Activated T-helper 9 cell treated with anti-CD3 and anti-CD28 coated beads, Interleukin-2, amount 50 U/mL, for 16 hours (primary cell): ENCODE measurements at places on chromosomes 7 and 10.
A peak's percentile ranks its signal among the peaks of the same experiment; 100 is the strongest.

DNA sequence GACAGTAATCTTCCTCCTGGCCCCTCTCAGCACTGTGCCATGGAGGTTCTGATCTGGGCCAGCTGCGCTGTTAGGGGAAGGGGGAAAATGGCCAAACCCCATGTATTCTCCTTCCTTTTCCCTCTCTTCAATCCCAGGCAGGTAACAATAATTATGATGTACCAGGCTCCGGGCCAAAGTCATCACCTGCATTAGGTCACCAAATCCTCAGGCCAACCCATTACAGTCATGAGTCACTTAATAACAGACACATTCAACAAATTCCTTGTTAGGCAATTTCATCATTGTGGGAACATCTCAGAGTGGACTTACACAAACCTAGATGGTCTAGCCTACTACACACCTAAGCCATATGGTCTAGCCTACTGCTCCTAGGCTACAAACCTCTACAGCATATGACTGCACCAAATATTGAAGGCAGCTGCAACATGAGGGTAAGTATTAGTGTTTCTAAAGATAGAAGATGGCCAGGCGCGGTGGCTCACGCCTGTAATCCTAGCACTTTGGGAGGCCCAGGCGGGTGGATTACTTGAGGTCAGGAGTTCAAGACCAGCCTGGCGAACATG is 2.2 kb upstream of the HSPB1 start:
- no peak for DNase-seq

- no peak for DNase-seq
Observed at GRCh38 chr7:45881759-45882464, 6.4 kb upstream of the IGFBP1 start.

- no peak for DNase-seq
Observed at GRCh38 chr7:143811-144453, 48.4 kb upstream of the FAM20C start.

DNA sequence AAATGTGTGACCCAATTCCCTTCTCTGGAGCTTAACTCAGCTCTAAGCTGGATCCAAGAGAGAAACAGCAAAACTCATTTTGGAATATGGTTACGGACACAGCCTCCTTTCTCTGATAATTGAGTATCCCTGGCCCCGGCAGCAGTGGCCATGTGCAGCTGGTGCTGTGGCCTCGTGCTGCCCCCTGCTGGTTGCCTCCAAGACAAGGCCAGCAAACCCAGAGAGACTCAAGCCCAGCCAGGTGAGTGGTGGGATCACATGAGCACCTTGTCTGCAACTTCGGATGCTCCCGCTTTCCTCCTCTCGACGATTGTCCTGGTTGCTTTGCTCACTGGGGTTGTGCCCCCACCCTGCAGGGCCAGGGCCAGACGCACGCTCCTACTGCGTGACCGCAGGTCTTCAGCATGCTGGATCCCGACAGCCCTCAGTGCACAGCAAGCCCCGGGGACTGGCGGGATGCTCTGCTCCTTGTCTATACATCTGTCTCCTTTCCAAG is 19.4 kb downstream of the SFTPD start:
- DNase-seq = peak; percentile 59

DNA sequence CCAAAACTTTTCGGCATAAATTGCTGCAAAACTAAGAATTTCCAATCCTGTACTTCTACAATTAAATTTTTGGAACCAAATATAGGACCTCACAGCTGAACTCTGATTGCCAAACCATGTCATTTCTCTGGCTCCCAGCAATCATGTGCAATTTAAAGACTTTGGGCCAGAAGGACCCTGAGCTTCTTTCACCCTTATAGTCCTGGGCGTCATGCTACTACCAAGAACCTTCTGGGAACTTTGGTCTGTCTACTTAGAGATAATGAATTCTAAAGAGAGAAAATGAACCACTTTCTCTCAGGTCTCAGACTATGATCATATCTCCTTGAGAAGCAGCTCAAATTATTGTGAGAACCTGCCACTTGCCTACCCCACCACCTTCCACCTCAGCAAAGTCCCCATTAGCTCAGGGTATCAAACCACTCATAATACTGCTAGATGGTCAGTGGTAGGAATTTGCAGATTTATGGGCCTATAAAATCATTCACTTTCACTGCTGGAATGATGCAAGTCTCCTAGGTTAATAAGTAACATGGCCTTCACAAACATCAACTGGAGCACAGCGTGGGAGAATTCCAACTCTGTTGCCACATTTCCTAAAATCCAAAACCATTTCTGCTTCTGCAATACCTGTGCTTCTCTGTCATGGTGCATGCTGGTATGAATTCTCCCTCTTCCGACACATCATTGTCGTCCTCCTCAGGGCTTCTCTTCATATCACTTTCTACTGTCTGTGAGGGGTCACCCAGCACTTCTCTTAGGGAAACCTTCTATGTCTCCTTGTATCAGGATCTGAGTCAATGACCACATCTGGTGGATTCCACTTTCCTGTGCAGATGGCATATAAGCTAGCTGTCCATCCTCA is 6.6 kb upstream of the WDR91 start:
- DNase-seq = no peak

DNA sequence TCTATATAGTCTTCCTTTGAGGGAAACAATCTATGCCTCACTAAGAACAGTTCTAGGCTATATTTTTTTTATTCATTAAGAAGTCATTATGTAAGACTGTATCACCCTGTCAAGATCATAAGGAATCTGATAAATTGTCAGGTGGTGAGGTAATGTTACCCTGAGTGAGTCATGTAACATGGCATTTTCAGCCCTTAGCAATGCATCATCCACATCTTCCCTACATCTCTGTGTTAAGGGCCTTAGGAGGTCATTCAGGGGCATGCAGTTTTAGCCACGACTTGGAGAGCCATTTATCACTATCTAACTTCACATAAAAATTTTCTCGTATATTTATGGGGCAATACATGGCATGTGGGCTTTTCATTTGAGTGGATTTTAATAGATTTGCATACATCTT is 924.5 kb upstream of the MBL2 start:
- no peak for DNase-seq

- no peak for DNase-seq
Observed at GRCh38 chr7:150313870-150314269, 9.3 kb upstream of the LRRC61 start.

DNA sequence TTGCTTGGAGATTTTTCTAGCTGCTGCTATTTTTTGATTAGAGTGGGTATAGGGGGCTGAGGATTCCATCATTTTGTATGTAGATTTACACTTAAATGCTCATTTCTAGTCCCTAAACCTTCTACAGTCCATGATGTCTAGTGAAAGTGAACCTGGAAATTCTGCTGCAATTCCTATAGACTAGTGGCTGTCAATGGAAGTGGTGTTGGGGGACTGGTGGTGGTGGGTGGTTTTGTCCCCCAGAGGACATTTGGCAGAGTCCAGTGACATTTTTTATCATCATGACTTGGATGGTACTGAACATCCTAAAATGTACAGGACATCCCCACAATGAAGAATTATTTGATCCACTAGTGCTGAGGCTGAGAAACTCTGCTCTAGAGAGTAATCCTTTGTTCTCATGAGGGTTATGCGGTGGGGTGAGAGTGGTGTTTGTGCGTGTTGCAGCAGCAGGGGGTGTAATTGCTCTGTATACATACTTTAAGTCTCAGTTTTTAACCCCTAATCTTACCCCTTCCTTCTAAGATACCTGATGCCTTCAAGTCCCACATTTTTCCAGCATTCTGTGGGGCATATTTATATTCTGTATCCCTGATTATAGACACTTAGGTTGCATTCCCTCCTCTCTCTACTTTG is 35.0 kb downstream of the KIF11 start:
- no peak for DNase-seq

DNA sequence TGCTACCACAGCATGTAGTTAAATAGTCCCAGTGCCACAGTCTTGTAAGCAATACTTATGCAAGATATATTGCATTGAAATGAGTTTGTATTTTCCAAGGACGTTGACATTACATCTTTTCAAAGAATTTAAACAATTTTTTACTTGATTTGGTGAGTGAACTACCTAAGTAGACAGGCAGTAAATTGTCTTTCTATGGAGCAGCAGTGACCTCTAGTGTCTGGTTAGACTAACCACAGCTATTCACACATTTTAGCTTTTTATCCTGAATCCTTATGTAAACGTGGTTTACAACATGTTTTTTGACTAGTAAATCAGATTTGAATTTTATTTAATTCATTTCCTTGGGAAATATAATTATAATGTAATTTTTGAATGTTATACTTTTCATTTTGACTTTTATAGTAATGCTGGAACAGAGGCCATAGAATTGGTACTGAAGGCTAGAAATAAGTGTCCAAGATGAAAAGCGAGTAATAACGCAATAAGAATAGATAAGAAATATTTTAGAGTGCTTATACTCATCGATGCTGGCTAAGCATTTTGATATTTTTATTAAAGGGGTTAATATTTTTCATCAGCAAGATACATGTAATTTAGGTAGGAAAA is 5.6 kb downstream of the LRRTM3 start:
- DNase-seq = no peak

GRCh38 chr7:21867226-21867625 is 78.5 kb downstream of the CDCA7L start:
- DNase-seq = no peak

GRCh38 chr7:106254525-106255116 is 30.2 kb downstream of the NAMPT start:
- no peak for DNase-seq

DNA sequence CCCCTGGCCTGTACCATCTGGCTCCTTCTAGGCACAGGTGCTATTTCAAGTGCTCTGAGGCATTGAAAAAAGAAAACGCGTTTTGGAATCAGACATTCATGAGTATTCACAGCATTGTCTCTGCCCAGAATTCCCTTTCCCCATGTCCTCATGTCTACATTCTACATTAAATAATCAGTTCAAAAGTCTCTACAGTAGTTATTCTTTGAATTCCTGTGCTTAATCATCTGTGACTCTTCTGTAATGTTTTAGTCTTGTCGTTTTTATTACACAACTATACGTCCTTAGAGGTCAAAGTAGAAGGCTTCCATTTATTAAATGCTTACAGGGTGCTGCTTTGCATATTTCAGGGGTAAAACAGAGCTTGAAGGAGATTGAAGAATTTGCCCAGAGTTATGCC is 95.7 kb downstream of the BICC1 start:
- no peak for DNase-seq
